NCI-H446 (cell line): ENCODE measurements at places on chromosomes 2 and 18.

- DNase-seq = no peak
Observed at GRCh38 chr2:34045101-34045655, 446.1 kb upstream of the FAM98A start.

DNA sequence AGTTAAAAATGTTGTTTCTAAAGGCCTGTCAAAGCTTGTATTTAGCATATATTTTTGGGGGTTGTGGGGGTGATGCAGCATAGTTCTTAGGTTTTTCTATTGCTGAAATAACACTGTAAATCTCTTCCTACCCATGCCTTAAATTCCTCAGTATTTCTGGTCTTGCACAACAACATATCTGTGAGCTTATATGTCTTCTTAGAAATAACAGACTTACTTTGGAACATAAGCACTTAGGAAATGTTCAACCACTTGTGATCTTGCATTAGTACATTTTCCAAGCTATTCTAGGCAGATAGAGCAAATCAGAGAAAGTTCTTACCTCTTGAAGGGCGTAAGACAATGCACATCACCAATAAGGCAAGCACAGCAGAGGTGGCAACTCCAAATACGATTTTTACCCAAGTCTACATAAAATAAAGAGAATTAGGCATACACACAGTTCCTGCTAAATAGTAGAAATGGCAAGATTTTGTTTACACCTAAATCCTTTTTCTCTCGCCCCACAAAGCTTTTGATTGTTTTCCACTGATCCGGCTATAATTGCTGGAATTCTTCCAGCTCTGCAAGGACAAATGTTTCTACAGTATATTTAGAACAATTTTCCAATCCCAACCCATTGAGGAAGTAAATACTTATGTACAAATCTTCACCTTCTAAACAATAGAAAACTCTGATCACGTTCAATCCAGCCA, 512 bp downstream of the FAP start:
- peak; percentile 54 for DNase-seq

GRCh38 chr18:13266218-13267100, 47.9 kb downstream of the LDLRAD4 start:
- no peak for DNase-seq

DNA sequence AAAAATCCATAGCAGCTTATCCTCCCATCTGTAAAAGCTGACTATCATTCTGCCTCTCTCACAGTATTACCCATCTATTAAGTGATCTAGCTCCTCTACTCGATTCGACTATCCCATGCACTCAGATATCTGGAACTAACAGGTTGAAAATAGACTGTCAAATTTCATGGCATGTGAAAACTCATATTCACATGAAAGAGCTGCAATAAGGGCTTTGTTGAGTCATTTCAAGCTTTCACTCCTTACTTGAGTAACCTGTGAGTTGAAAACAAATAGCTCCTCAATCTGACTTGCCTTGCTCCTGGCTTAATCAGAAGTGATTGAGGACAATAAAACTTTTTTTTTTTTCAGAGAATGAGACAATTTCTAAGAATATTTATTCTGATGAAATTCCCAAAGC, 192.4 kb upstream of the ERBB4 start:
- DNase-seq = no peak

DNA sequence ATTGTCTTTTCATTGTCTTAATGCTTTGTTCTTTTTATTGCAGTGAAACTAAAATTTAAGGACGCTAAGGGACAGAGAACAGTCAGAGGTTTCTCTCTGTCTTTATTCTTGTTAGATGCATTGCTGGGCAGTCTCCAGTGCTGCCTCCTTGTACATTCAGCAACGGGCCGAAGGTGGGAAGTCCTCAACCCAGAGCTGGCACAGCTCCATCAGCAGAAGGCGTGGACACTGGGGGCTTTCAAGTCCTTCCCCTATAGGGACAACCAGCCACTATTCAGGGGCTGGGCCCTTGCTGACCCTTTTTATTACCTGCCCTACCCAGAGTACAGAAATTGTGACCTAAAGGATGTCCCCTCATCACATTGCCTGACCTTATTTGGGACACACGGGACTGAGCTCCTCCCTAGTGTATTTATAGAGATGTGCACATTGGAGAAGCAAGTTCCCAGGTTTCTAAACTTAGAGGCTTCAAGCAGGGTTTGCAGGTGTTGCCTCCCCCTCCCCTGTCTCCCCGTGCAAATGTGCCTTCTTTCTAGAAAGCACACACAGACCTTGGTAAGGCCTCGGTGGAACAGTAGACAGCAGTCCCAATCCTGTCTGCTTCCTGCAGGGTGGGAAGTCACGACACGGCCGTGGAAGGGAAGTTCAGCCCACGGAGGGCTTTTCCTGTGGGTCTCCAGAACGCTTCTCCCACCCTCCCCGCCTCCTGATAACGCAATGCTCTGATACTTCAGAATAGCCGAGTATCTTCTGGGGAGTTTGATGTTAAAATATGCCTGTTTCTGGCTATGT, 68.2 kb downstream of the ZCCHC2 start:
- no peak for DNase-seq
